NCI-H524 treated with DMSO at 0.1 percent for 48 hours (cell line): ENCODE measurements at places on chromosomes 3 and 15.

DNA sequence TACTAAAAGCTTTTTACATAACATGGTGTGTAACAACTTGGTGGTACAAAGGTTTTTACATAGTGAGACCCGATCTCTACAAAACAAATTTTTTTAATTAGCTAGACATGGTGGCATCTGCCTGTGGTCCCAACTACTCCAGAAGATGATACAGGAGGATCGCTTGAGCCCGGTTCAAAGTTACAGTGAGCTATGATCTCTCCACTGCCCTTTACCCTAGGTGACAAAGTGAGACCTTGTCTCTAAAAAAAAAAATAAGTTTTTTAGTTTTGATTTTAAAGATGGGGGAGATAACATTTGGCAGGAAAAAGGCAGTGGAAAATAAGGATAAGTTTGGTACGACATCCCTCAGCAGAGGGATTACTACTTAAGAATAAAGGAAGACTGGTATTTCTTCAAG, 5.9 kb downstream of the FAM162A start:
- no peak for DNase-seq

DNA sequence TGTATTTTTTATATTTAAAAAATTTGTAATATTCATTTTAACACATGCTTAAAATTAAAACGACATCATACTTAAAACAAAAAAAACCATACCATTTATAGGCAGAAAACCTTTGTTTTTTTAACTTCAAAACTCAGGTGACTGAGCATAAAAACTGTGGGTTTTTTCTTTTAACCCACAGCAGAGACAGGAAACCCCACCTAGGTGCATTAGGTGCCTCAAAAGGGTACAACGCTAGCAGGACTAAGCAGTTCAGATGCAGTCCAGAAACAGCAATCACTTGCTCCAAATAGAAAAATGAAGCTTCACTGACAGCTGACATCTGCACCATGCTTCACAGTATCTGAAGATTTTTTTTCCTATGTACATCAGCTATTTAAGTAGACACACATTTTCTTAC, 52.3 kb downstream of the GLB1 start:
- no peak for DNase-seq

GRCh38 chr15:75989045-75989444, 23.2 kb downstream of the NRG4 start:
- DNase-seq = no peak

- DNase-seq = no peak
Measured at GRCh38 chr3:174949523-174949922, 90.4 kb downstream of the NAALADL2 start.

DNA sequence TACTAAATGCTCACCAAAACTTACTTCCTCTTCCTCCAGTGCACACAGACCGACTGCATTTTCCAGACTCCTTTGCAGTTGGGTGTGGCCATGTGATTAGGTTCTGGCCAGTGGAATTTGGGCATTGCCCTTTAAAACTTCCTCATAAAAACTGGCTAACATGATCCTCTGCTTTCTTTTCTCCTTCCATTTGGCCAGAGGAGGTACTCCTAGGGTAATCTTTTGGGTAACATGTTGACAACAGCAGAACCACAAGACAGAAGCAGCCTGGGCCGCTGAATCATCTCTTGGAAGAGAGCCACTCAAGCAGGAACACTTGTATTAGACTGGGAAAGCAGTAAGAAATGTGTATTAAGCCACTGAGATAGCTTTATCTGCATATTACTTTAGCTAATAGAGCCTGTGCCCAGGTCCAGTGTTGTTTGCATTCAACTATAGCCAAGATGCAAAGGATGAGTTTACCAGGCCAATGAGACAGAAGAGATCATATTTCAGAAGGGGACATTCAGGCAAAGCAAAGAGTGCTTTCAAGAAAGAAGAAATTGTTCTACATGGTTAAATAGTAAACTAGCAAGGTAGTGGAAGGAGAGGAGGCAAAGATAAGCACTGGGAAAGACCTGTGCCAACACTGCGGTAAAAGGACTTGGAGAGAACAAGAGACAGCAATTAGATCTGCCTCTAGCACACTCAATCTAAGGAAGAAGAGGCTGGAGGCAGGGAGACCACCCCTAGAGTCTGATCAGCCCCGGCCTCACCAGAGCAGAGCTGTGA, 79.8 kb downstream of the PLCH1 start:
- DNase-seq = no peak

DNA sequence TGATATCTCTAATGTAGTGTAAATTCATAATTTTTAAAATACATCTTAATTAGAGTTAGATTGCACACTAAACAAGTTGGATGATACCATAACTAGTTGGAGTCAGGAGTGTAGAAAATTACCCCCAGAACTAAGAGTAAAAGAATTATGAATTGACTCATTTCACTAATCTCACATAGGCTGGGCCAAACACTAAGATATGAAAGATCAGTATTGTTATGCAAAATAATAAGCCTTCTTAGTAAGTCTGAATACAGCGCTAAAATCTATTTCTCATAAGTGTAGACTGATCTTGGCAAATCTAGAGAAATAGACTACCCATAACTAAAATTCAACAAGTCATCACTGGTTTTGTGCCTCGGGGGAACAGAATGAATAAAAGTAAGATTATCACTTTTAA, 979.0 kb downstream of the ROBO1 start:
- DNase-seq = no peak

GRCh38 chr15:29789871-29790270, 32.4 kb downstream of the TJP1 start:
- DNase-seq = no peak

DNA sequence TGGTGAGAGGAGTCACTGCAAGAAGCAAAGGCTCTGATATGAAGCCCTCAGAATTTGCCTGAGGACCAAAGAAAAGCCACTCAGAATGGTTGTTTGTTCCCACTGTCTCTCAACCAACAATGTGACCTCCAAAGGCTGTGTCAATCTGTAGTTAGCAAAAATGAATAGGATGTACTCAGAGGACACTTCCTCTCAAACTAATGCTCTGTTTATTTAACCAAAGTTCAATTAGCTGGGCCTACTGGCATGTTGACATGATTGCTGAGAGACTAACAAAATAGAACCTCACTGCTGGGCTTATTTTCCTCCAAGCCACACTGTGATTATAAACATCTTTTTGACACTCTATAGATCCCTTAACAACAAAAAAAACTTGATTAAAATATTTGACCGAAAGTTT, 522.5 kb downstream of the OCA2 start:
- DNase-seq = no peak

DNA sequence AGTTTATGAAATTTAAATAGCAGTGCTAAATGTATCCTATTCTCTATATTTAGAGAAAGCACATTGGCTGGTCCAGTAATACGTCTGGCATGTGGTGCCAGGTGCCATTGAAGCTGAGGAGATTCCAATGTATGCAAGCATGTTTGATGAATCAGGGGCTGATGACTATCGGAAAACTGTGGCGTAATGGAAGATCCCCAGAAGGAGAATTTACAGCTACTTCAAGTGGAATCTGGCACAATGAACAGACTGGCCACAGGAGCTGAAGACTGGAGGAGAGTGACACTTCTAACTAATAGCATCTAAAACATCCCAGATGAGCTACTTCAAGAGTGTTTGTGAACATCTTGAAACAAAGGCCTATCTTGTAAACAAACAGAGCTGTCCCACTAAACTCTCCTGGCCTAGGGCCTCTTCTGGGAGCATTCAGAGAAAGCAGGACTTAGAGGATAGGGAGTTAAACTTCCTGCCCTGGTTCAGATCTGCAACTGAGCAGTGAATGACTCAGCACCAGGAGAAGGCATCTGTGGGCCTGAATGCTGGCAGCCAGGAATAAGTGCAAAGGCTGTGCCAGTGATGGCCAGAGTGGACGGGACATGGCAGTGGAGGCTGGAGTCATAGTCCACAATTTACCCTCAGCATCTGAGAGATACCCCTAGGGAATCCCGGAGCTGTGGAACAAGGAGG, 15.2 kb upstream of the ACTC1 start:
- no peak for DNase-seq

GRCh38 chr3:196193133-196193735, 18.0 kb downstream of the ZDHHC19 start:
- no peak for DNase-seq

- no peak for DNase-seq
Measured at GRCh38 chr15:94015324-94015723, 216.0 kb upstream of the MCTP2 start.

DNA sequence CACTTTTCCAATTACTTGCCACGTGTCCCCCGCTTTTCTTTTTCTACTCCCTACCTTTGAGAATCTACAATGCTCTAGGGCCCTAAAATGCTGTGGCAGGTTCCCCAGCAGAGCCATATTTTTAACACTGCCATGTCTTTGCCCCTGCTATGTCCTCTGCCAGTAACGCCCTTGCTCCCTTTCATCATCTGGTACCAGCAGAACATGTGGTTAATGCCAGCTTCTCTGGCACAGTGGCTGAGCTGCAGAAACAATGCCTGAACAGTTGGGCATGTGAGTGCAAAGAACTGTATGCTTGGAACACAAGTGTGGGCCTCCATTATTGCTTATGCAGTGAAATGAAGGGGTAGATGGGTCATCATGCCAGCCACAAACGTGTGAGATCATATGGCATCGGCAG, 287.6 kb downstream of the NEK10 start:
- no peak for DNase-seq

DNA sequence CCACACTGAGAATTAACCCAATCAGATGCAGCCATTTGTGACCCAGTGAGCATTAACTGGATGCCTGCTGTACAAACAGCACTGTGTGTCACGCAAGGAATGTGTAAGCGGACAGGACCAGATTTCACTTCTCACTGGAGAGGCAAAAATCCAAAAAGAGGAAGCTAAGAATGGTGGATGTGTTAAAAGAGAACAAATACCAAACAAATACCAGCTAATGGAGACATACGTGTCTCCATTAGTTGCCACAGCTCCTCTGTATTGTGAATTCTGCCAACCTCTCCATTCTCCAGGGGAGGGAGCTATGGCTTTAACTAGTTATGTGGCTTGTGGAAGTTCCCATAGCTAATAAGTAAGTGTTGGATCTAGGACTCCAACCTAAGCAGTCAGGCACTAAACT, 2.6 kb downstream of the LTF start:
- no peak for DNase-seq

DNA sequence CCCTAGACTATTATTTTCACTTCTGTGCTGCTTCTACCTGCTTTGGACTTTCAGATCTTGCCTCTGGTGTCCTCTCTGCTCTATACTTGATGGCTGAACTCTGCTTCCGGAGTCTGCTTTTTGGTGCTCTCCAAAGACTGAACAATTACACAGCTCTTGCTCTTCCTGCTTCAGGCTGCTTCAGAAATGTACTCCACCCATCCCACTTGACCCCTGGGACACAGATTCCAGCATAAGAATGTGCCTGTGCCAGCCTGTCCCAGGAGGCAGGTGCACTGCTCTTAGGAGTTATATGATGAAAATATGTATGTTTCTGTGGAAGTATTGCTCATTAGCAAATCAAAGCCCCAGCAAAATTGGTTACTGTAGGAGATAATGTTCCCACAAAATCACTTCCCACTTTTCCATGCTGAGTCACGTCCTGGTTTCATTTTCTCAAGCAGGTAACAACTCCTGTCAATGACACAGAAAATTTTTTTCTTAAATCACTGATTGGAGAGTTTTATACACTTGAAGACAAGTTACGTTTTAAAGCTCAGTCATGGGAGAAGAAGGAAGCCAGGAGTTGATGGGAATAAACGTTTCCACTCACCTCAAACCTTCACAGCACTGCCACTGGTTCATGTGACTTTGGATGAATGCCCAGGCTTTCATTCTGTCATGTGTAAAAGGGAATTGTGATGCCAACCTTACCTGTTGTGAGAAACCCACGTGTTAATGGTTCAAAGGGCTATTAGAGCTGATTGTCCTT, 239.4 kb upstream of the ZPLD1 start:
- no peak for DNase-seq

- no peak for DNase-seq
Measured at GRCh38 chr3:186414735-186415419, 52.8 kb upstream of the DGKG start.
